ENCODE measurements at places on chromosomes 7 and 10.
A peak's percentile ranks its signal among the peaks of the same experiment; 100 is the strongest.

DNA sequence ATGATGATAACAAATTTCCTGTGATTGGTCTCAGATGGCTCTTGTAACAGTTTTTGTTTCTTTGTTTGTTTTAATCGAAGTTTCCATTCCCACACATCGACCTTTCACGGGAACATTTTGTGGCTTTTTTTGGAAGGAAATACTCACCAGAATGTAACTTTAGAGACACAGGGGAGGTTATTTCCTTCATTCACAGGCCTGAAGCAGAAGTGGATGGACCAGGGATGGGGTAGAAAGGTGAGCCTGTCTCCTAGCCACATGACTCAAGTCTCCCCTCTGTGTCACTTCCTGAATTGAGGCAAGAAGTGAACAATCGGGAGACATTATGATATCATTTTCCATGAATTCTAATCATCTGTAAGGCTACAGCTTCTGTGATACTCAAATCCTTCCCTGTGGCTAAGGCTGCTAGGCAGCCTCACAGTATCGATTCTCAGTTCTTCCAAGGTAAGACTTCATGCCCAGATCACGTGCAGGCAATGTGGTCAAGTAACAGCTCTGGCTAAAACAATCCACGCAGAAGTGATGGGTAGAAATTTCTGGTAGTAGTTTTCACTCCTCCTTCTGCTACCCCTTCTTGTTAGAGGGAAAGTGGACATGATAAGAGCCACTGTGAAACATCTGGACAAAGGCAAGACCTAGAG lies 203.9 kb upstream of the NEBL start:
- no peak for DNase-seq

GRCh38 chr10:99537086-99537988 lies 4.6 kb downstream of the NKX2-3 start:
- peak; percentile 55 for DNase-seq

DNA sequence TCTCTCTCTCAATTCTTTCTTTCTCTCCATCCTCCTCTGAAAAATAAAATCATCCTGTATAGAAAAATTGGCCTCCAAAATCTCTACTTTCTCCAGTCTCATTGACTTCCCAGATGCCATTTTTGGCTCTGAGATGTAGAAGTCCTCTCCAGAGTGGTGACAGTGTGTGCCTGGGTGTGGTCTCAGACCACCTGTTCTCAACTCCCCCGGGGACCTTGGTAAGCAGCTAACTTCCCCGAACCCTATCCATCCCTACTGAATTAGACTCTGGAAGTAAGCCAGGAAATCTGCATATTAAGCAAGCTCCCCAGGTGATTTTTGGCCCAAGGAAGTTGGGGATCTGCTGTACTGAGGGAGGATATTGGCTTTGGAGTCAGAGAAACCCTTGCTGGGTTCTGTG lies 120.5 kb downstream of the WDR11 start:
- DNase-seq: no peak

DNA sequence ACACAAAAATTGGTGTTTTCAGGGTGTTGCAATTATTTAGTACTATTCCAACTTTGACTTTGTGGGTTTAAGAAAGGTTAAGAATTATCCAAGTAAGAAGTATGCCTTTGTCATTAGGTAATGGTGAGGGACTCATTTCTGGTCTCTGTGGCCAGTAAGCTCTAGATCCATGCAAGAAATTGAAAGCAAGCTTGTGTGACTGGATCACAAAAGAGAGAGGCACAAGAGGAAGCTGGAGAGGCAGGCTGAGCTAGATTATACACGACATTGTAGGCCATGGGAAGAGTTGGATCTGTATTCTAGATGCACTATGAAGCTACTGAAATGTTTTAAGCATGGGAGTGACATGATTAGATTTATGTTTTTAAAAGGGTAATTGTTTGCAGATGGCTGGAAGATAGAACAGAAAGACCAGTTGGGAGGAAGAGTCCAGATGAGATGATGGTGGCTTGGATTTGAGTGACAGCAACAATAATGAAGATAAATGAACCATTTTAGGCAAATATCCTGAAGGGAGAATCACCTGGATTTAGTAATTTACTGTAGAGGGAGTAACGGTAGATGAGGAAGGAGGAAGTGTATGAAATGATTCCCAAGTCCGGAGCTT lies 50.0 kb downstream of the CALD1 start:
- no peak for DNase-seq

GRCh38 chr10:24333736-24334135 lies 124.8 kb downstream of the KIAA1217 start:
- no peak for DNase-seq

DNA sequence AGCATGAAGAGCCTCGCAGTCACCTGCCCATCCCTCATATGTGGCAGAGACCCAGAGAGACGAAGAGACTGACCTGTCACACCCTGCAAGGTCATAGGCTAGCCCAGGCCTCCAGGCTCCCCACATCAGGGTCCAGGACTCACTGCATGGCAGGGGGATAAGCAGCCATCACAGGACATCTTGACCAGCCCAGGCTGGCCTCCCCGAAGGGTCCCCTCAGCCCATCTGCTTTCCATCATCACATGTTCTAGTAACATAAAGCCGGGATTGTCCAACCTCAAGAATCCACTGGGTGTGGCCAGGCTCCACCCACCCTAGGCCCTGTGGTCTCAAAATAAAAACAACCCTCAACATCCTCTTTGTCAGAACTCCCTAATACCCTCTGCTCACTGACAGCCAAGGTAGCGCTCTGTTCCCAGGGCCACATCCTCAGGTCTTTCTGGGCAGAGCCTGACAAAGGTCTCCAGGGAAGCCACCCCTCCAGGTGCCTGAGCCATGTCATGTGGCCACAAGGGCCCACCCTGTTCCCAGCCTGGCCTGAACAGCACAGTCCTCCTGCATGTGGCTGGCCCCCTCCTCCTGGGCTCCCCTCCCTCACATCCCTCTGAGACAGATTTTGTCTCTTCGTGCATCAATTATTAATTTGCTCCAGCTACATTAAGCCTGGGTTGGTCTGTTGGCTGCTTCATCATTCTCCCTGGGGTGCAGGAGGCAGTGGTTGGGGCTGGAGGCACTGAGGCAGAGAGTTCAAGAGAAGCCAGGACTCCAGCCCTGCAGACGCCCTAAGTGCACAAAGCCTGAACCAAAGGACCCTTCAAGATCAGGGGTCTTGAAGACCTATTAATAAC lies 131.8 kb upstream of the UNC5B start:
- no peak for DNase-seq

- no peak for DNase-seq
Observed at GRCh38 chr7:22639396-22639795, 87.6 kb upstream of the IL6 start.

- no peak for DNase-seq
Observed at GRCh38 chr7:38801786-38802185, 107.2 kb downstream of the VPS41 start.

GRCh38 chr7:40866601-40867000 lies 731.8 kb downstream of the SUGCT start:
- DNase-seq: no peak

- DNase-seq: no peak
Observed at GRCh38 chr7:57344957-57345356, 105.0 kb upstream of the ZNF716 start.

DNA sequence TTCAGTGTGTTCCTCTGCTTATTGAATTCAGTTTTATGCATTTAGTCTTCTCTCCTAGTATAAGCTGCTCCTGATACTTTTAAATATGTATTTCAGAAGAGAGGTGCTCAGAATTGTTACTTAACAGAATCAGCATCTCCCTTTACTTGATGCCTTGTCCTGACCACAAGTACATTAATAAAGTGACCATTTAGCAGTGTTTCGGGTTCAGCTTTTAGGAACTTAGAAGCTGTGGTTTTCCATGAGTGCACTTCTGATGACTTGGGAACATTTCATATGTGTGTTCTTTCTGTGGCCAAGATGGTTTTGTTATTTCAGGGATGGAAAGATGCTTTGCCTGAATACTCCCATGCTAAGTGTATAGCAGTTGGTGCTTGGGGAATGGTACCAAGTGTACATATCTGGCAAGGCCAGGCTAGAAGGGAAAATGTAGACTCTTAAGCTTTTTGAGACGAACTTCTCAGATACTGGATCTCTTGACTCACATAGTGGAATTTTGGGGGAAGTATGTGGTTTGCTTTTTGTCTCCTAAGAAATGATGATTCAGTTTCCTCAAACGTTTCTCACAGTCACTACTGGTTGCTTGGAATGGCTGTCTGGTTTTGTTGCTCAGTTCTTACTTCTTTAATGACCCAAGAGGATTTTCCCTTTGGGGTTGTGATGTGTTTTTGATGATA lies 17.2 kb downstream of the SGPL1 start:
- DNase-seq: no peak

- DNase-seq: no peak
Observed at GRCh38 chr7:91050677-91051076, 213.6 kb upstream of the FZD1 start.

DNA sequence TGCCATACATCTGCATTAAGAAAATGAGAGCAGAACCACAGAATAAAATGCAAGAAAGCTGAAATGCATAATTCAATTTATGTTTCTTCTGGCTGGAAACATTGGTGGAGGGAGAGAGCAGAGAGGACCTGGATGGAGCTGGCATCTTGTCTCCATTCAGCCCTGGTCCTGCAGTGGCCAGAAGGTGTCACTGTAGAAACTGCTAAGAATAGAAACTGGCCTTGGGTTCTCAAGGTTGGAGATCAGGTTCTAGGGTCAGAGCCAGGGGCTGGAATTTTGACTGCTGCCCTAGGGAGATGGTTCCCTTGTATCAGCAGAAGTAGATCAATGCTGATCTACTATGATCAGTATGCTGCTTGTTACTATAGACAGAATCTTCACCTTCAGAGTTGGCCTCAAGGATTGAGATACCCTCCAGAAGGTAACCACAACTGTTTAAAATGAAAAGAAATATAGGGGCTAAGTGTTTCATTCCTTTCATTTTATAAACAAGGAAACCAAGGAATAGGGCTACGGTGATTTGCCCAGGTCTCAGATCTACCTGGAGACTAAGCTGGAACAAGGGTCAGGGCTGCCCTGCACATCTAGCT lies 13.1 kb downstream of the TAS2R41 start:
- peak; percentile 67 for DNase-seq

GRCh38 chr7:99124236-99124635 lies 19.7 kb downstream of the SMURF1 start:
- no peak for DNase-seq

DNA sequence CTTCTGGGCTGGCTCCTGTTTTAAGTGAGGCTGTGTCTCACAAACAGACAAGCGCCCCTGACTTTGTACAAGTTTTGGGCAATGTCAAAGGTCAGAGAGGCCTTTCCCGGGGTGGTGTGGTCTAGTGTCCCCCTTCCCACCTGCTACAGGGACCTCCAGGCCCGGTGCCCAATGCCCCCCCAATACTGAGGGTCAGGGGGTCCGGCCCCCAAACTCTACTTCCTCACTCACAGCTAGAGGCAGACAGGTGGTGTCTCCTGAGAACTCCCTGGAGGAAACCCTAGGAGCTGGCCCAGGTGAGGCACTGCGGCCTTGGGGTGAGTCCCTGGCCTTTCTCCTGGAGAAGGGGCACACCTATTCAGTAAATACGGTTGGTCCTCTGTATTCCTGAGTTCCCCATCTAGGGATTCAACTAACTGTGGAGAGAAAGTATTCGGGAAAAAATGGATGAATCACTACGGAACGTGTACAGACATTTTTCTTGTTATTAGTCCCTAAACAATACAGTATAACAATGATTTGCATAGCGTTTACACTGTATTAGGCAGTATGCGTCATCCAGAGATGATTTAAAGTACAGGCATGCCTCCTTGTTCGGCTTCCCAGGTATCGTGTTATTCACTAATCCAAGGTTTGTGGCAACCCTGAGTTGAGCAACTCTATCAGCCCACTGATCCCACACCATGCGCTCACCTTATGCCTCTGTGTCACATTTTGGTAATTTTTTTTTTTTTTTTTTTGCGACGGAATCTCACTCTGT lies 308.1 kb downstream of the WDR37 start:
- no peak for DNase-seq

DNA sequence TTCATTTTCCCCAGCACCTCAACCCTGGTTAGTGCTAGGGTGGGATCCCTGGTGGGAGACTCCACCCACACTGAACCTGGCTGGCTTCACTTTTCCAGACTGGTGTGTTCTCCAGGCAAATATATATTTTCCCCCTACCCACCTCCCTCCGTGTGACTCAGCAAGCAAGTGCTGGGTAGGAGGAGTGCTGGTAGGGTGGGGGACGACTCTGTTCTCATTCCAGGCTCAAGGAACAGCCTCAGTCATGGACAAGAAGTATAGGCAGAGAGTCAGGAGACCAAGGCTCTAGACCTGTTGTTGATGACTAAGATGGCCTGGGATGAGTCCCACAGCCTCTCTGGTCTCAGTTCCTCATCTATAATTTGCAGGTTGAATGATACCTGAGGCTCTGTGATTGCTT lies 328.1 kb downstream of the KCNMA1 start:
- DNase-seq: no peak

DNA sequence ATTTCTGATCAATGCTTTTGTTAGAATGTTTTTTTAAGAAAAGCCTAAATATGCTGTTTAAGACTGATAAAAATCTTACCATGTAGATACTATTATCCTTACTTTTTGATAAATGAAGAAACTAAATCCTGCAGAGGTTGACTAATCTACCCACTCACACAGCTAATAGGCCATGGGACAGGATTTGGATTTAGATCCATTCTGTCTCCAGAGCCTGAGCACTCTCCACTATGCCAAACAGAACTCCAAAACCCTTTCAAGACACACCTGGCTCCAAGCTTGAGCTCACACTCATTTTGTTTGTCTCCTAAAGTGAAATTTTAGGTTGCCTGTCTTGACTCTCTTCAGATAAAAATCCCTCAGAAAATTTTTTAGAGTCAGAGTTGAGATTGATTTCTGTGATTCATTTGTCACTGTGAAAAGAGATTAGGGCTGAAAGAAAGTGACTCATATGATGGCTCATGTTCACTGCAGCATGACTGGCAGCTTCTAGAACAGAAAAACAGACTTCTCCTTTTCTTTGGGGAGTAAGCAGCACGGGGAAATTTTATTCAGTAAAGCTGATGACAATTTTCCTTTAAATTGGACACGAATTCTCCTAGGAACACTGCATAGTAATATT lies 132.3 kb upstream of the POT1 start:
- DNase-seq: peak; percentile 19

GRCh38 chr7:50851891-50852290 lies 69.2 kb upstream of the GRB10 start:
- no peak for DNase-seq

GRCh38 chr7:67913604-67914003 lies 917.0 kb downstream of the TYW1 start:
- no peak for DNase-seq

DNA sequence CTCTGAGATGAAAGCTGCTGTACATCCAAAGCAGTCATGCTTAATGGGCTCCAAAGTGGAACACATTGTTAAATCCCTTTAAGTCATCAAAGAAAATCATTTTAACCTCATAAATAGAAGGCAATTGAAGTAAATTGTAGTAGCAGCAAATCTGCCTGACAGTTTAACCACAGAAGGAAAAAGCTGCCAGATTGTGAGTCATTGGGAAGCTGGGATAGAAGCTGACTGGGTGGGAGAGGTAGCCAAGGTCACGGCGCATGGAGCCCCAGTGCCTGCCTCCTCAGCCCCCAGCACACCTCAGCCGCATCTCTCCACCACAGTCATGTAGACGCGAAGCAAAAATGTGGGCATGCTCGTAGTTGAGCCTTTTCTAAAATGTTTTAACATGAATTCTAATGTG lies 44.0 kb downstream of the TARP start:
- DNase-seq: no peak

Data from hematopoietic multipotent progenitor cell treated with erythropoietin and hydrocortisone succinate and interleukin-3 and kit ligand, for 6 days (in vitro differentiated cells).